Mammary epithelial cell (primary cell): ENCODE measurements at places on chromosomes 11 and 22.

DNA sequence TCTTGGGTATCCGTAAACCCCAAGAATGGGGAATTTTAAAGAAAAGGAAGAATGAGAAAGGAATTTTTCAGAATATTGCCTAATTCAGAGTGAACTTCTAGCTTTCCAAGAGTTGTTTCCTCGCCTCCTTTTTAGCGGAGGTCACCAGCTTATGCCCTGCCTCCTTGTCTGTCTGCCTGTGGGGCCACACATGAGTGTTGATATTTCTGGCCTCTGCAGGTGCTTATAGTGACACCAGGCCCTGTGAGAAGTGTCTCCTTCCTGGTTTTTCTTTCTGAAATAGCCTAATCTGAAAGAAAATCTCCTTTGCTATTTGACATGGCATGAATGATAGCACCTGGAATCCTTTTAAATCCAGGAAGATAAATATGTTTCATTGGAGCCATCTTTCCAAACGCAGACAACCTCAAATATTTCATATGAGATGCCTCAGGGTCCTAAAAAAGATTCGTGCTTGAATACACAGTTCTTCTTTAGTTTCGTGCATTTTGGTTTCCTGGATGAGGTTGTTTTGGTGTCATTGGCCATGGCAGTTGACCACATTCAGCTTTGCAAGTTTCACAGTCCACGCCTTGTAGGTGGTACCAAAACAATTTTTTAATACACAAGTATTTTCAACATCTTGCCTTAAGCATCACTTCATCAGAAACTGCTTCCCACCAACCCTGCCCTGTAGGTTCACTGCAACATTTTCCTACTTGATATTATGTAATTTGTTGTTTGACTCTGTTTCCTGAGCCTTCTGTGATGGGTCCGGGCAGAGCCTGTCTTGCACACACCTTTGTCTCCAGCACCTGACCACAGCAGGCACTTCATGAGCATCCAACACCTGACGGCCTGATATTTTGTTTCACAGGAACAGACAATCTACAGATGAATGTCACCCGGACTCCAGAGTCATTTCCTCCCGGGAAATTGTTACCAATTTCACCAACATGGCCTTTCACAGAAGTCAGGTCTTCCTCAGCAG lies 159.4 kb downstream of the C11orf91 start:
- DNase-seq, result no peak

GRCh38 chr22:43867839-43868635 lies 5.7 kb upstream of the SULT4A1 start:
- DNase-seq, result peak; percentile 39

- no peak for DNase-seq
Observed at GRCh38 chr22:36660931-36661330, 42.6 kb downstream of the CACNG2 start.

- DNase-seq, result no peak
Observed at GRCh38 chr11:81080476-81080875, 1639.6 kb upstream of the TENM4 start.

- DNase-seq, result no peak
Observed at GRCh38 chr22:33844273-33844672, 76.0 kb downstream of the LARGE1 start.

DNA sequence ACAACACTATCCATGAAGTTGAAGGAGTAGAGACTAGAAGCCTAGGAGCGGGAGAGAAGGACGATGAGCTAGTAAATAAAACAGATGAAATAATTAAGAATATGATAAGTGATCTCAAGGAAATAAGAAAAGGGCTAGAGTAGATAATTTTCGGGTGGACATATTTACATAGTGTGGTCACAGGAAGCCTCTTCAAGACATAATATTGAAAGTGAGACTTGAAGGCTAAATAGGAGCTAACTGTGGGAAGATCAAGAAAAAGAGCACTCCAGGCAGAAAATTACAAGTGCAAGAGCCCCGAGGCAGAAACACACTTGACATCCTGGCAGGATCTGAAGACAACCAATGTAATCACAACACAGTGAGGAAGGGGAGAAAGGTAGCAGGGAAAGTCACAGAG lies 11.9 kb upstream of the PPFIBP2 start:
- no peak for DNase-seq

DNA sequence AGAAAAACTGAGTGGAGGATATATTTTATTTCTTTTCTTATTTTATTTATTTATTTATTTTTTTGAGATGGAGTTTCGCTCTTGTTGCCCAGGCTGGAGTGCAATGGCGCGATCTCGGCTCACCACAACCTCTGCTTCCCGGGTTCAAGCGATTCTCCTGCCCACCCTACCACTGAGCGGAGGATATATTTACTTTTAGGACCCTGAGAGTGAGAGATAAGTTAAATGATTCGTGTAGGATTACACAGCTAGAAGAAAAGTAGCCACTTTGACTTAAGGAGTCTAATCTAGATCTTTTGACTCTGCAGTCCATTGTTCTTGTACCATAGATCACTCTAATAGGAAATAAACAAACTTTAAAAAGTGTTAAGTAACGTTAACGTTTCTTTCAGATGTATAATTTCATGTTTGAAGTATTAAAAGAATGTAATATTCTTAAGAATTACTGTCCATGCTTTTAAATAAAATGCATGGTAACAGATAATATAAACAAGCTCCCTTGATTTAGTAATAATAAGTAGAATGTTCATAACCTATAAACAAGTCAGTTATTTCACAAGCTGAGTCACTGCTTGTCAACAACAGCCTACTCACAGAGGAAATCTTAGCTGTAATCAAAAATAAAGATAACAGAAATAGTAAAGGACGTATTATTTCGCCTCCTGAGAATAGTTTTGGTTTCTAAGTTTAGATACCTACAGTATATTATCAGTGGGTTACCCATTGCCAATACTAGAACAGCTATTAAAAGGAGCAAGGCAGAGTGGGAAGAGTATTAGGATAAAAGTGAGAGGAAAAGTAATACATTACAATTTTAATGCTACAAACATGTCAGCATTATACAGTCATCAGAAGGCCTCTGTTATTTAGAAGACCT lies 18.6 kb downstream of the USP47 start:
- no peak for DNase-seq

DNA sequence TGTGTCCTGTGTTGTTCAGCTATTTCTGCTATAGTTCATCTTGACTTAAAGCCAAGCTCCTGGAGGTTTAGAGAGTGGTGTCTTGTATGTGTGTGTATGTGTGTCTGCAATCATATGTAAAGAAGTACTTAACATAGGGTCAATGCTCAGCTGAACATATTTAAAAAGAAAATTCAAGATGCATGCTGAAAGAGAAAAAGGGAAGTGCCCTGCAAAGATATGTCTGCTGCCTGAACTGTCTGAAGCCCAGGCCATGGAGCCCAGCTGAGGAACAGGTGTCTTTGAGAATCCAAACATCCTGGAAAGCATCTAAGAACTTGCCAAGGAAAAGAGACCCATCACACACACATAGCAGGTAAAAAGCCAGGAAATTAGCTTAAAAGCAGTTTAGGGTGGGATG lies 6.6 kb downstream of the TCN1 start:
- no peak for DNase-seq

GRCh38 chr22:50319503-50319951 lies 7.3 kb downstream of the DENND6B start:
- DNase-seq, result no peak

GRCh38 chr11:123107945-123108495 lies 46.1 kb upstream of the HSPA8 start:
- DNase-seq, result no peak

GRCh38 chr11:125690006-125690405 lies 9.4 kb upstream of the ACRV1 start:
- DNase-seq, result no peak

DNA sequence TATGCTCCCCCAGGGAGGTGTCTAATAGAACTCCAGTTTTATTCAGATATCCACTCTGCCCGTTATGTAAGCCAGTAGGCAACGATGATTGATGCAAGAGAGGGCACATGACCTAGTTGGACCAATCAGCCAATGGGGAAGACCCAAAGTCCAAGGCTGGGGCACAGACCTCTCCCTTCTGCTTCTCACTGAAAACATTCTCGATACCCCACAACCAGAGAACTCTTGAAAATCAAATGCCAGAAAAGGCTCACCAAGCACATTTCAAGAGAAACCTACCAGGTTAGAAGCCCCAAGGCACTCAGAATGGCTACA lies 7.4 kb downstream of the HIRA start:
- DNase-seq, result no peak

- no peak for DNase-seq
Observed at GRCh38 chr22:20786536-20786979, 12.6 kb downstream of the SERPIND1 start.

DNA sequence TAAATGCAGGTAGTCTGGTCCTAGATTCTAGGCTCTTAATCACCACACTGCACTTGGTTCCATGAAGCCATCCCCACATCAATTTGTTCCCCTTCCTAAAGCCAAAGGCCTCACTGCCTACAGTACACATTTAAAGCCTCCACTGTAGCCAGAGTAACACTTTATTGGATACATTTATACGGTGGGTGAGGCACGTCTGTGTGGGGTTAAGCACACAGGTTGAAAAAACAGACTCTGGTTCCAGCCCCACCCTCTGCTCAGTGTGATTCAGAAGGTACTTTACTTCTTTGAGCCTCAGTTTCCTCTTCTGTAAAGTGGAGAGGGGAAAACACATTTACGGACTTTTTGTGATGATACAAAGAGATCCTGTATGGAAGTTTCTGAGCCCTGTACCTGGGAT lies 22.5 kb downstream of the DSCAML1 start:
- no peak for DNase-seq

- peak; percentile 19 for DNase-seq
Observed at GRCh38 chr11:32586576-32587190, 3.1 kb downstream of the EIF3M start.

- no peak for DNase-seq
Observed at GRCh38 chr22:49633010-49633324, 194.7 kb downstream of the BRD1 start.
